ENCODE measurements at places on chromosomes 12 and 14.

DNA sequence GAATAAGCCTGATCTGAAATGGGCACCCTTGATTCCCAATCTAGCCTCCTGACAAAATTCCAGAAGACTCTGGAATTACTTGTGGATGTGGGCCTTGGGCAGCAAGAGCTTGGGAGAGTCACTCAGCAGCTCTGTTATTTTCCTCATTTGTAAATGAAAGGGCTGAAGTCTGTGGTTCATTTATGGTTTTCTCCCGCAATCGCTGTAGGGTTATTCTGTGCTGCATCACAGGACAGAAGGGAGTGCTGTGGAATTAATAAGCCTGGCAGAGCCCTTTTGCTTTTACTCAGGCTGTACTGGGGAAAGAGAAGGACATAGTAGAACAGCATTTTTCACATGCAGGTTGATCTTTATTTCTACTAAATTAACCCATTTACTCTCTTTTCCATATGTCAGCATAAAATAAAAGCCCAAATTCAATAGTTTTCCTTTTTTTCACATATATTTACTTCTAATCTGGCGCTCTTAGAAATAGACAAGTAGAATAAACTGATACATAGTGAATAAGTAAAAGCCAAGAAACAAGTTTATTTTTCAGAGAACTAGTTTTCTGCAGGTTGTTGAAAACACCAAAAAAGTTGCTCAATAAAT lies 49.2 kb downstream of the DUSP16 start:
- no peak for DNase-seq

GRCh38 chr14:96579855-96580254 lies 77.7 kb downstream of the PAPOLA start:
- no peak for DNase-seq

- peak; percentile 15 for DNase-seq
Observed at GRCh38 chr14:70013271-70013873, 134.2 kb downstream of the SMOC1 start.

DNA sequence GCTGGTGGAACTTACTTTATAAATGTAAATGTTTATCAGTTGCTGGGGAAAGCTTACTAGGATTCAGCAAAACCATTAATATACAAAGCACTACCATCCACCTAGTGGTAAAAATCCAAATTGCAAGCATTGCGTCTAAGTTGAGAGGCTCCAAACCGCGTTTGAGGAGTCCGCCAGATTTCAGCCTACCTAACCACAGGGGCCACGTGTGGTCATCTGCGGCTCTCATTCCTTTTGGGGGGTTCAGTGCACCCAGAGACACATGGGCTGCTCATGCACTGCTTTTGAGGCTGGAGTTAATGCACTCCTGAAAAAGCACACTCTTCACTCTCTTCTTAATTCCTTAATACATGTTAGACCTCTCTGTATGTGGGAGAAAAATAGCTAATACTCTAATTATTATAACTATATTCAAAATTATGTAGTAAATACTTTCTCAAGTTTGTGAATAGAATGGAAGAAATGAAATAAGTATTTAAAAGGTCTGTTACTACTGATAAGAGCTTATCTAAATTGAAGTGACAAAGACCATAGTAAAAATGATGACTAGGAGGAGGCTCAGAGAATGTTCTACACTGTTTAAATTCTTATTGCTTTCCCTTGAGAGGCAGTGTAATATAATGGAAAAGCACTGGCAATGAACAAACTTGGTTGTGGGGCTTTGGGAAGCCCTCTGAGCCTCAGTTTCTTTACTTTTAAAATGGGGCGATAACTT lies 41.4 kb upstream of the MANSC4 start:
- no peak for DNase-seq

DNA sequence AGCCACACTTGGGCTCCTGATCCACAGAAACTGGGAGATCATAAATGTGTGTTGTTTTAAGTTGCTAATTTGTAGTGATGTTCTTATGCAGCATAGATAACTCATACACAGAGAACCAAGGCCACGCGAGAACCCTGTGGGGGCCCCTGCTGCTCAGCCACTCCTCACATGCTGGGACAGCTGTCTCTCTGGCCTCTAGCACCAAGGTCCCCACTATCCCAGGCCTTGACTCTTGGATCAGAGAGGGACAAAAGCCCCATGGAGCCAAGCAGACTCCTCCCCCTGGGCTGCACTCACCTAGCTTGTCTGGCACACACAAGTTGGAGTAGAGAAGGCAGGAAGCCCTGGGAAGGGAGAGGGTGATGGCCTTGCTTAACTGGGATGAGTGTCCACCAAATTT lies 11.3 kb downstream of the PLD4 start:
- DNase-seq = no peak

- no peak for DNase-seq
Observed at GRCh38 chr14:97407701-97408407, 610.7 kb downstream of the VRK1 start.

- no peak for DNase-seq
Observed at GRCh38 chr12:111274777-111275176, 94.1 kb downstream of the PHETA1 start.

GRCh38 chr12:644818-645552 lies 18.3 kb downstream of the NINJ2 start:
- DNase-seq = no peak

DNA sequence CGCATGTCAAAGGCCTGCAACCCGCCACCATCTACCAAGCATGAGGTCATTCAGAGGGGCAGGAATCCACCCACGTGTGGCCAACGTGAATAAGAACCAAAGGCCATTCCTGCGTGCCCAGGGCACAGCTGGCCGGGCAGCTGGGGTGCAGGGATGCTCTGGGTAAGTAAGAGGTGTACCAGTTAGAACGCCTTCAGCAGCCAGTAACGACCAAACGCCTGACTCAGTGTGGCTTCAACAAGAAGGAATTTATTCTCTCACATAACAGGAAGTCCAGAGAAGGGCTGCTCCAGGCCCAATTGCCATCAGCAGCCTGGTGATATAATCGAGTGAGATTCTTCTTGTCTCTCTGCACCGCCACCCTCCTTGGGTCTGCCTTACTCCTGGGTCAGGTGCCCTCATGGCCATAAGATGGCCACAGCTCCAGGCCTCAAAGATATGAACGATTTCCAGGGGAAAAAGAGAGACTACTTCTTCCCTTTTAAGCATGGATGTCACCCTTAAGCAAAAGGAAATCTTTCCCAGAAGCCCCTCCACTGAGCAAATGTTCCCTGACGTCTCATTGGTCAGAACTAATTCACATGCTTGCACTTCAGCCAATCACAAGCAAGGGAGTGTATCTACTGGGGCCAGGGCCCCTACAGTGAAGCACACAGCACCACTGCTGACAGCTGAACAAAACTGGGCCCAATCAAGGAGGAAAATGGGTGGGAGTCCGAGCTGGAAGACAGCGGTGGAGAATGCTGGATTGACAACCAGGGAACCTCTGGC lies 7.3 kb downstream of the TTC7B start:
- no peak for DNase-seq

- DNase-seq = no peak
Observed at GRCh38 chr12:103833095-103833775, 7.8 kb downstream of the NT5DC3 start.

DNA sequence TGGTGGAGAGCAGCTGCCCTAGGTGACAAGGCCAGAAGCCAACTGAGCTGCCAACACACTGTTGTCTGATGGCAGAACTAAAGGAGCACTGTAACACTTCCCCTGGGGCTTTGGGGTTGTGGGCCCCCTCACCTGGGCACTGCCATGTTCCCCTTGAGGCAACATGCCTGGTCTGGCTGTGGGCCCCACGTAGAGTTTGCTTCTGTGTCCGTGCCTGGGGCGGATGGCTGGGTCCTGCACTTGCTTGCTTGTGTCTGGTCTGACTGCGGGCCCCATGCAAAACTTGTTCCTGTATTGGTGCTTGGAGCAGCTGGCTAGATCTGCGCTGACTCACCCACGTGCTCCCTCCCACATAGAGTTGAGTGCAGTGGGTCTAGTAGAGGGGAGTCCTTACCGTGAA lies 78.4 kb downstream of the MNAT1 start:
- no peak for DNase-seq

GRCh38 chr12:108004319-108004718 lies 124.8 kb upstream of the WSCD2 start:
- DNase-seq = no peak

DNA sequence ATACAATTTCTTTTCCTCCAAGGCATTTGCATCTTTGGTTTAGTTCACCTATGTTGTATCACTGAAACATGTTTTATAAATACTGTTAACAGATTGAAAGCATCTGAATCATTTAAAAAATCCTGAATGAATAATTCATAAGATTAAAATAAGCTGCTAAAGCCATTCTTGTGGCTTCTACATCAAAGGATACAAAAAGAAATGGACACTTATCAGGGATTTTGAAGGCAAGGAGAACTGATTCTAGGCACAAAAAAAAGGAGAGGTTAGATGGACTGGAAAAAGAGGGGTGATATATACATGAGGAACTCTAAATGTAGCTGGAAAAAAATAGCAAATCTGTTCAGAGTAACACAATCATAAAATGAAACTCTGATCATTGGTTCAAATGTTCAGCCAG lies 5.8 kb upstream of the OVCH1 start:
- no peak for DNase-seq

DNA sequence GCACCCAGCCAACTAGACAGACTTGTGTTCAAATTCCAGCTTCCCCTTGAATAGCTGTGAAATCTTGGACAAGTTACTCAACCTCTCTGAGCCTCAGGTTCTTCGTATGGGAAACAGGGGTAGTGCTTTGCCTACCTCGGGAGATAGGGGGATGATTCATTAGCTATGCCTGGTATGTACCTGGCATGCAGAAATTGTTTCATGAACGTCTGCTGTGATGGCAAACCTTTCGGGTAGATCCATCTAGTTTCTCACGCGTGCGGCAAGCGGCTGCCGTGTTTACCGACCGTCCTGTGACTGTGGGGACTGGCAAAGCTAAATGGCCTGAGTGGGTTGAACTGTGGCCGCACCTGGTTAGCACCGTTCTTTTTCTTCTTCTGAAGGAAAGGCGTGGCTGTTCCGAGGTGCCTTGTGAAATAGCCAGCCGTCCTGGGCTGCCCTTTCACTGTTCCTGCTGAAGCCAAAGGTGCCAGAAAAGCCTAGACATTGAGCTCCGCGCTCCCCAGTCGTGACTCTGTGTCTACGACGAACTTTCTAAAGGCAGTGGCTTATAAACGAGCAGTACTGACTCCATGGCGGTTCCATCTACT lies 40.6 kb upstream of the MED13L start:
- no peak for DNase-seq

GRCh38 chr12:32353540-32353939 lies 45.8 kb upstream of the FGD4 start:
- DNase-seq = no peak

- DNase-seq = no peak
Observed at GRCh38 chr14:32307881-32308582, 21.1 kb upstream of the AKAP6 start.

GRCh38 chr14:105005929-105006830 lies 14.7 kb downstream of the CDCA4 start:
- no peak for DNase-seq

DNA sequence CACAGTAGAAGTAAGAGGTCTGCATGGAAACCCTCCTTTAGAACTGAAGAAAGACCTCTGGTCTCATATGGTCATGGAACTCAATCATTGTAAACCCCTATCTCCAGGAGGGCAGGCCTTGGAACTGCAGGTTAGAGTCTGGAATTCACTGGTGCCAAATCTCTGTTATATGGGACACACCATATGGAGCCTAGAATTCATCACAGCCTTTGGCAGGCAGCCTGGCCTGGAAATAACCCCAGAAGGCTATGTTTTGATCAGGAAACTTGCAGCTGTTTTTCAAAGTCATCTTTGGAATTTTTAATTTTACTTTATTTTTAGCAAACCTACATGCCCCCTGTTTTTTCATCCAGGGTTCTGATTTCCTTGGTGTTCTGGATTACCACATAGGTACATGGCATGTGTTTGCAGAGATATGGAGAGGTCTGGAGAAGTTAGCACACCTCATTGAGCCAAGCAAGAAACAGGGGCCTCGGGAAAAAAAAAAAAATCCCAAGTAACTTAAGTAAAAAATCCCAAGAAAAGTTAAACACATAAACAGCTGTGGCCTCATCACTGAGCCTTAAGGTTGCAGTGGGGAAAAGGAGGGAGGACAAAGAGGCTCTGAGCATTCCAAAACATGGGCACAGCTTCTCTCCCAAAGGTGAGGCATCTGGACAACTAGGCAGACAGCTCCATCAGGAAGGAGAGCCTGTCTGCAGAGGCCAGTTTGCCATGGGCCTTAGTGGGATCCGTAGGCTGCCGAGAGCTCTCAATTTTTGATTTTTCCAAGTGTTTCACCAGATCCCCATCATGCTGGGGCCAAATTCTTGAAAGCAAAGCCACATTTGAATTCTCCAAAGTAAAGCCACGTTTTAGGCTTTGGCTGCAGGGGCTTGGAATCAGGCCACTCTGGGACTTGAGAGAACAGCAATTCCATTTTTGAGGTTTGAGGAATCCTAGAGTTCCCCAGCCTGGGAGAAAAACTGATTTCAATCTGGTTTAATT lies 339.6 kb upstream of the TBX3 start:
- DNase-seq = no peak

GRCh38 chr12:29547864-29548263 lies 50.4 kb upstream of the OVCH1 start:
- no peak for DNase-seq

- no peak for DNase-seq
Observed at GRCh38 chr12:116122628-116123027, 154.9 kb downstream of the MED13L start.

DNA sequence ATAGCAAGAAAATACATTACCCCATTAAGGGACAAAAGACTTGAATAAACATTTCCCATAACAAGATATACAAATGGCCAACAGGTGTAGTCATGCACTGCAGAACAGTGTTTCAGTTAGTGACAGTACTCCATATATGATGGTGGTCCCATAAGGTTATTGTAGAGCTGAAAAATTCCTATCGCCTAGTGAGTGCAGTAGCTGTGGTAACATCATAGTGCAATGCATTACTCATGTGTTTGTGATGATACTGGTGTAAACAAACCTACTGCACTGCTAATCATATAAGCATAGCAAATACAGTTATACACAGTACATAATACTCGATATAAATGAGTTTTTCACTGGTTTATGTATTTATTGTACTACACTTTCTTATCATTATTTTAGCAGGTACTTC lies 168.7 kb downstream of the C12orf75 start:
- no peak for DNase-seq

- no peak for DNase-seq
Observed at GRCh38 chr12:23028158-23028802, 403.3 kb downstream of the ETNK1 start.

GRCh38 chr12:23950775-23951451 lies 1.4 kb upstream of the SOX5 start:
- no peak for DNase-seq

DNA sequence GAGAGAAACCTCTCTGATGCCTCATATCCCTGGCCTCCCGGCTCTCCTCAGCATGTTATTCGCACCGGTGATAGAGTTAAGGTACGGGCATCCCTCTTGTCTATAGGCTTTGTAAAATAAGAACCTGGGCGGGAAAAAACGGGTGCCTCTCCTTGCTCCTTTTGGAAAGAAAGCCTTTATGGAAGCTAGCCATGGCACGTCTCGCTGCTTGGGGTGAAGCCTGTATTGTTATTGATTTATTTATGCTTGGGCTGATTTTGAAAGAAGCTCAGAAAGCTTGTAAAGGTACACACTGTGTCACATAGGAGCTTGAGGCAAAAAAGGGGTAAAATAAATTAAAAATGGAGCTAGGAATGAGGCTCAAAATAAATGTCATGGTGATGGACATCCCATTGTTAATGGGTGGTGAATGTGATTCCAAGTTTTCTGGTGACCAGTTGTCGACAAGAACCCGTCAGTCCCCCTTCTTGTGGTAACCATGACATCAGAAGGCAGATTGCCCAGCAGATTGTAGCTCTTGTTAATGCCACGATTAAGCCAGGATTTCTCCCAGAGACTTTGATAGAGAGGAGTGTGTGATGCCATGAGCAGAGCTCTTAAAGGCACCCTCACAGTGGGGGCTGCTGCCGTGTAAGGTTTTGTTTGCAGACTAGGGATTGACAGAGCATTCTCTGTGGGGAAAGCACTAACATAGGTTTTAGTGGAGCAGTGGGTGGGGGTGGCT lies 50.4 kb upstream of the ASPG start:
- DNase-seq = no peak
